ENCODE measurements at places on chromosomes 2 and 18.

DNA sequence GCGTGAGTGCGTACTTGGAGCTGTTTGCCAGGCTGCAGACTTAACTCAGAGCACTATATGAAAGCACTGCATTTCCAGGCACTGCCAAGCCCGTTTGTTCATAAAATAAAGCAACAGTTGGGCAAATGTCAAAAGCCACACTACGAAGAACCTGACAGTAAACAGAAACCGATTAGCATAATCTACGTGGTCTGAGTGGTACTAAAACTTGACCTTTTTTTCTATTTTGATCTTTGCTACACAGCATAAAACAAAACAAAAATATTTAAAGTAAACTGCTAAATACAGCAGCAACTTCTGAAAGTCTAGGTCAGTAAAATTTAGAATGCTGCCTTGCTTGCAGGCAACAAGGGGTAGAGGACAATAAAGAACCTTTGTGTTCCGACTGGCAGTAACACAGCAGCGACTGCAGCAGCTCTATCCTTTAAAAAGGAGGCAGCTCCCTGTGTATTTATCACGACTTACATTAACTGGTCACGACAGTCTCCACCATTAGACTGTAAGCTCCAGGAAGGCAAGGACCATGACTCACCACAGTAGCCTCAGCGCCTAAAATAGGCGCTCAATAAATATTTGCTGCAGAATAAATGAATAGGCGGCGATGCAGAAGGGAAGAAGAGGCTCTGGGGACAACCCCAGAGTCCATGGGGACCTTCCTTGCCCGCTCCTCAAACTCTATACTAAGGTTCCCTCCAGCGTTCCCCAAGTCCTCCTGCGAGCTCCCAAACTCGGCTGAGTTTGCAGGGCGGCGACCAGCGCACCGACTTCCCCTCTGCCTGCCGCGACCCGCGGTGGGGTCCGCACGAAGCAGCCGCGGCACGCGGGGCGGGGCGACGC is 902 bp downstream of the SS18 start:
- peak; percentile 56 for DNase-seq

GRCh38 chr2:101566632-101567228 is 91.8 kb upstream of the RFX8 start:
- DNase-seq = no peak

GRCh38 chr2:200302940-200303727 is 3.4 kb upstream of the SPATS2L start:
- no peak for DNase-seq

GRCh38 chr2:45913539-45913938 is 262.1 kb downstream of the PRKCE start:
- no peak for DNase-seq

- DNase-seq = no peak
These were observed 3.7 kb downstream of the TMEM37 start for GRCh38 chr2:119435081-119435952.

DNA sequence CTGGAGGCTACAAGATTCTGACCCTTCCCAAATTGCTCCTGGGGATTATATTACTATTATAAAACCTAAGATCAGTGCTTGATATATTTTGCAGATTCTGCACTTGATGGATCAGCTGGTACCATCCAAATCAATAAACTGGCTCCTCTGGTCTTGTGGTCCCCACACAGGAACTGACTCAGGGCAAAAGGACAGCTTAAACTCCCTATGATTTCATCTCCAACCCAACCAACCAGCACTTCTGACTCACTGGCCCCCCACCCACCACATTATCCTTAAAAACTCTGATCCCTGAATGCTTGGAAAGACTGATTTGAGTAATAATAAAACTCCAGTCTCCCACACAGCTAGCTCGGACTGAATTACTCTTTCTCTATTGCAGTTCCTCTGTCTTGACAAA is 82.1 kb downstream of the TMEM163 start:
- no peak for DNase-seq

- DNase-seq = no peak
These were observed 49.6 kb downstream of the FRZB start for GRCh38 chr2:182816866-182817265.

DNA sequence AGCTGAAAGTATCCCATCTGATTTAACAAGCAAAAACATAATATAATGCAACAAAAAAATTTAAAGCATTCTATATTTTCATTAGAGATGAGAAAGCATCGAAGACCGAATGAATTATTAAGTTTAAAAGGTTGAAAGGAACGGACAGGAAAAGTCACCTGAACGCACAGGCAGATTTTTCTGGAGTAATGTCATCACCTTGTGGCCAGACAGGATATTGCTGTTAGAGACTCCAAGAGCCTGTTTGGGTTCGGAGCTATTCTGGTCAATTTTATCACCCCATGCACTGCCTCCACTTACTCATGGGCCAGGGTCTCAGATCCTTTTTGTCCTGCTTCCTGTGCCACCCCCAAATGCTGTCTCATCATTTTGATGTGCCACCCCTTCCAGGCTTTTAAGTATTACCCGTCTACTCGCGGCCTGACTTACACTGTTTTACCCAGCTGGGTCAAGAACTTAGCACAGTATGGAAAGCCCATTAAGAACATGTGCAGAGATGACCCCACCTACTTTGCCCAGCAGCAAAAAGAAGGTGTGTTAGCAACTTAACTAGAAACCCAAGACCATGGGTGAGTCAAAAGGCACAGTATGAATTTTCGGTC is 27.3 kb downstream of the GKN2 start:
- peak; percentile 17 for DNase-seq

DNA sequence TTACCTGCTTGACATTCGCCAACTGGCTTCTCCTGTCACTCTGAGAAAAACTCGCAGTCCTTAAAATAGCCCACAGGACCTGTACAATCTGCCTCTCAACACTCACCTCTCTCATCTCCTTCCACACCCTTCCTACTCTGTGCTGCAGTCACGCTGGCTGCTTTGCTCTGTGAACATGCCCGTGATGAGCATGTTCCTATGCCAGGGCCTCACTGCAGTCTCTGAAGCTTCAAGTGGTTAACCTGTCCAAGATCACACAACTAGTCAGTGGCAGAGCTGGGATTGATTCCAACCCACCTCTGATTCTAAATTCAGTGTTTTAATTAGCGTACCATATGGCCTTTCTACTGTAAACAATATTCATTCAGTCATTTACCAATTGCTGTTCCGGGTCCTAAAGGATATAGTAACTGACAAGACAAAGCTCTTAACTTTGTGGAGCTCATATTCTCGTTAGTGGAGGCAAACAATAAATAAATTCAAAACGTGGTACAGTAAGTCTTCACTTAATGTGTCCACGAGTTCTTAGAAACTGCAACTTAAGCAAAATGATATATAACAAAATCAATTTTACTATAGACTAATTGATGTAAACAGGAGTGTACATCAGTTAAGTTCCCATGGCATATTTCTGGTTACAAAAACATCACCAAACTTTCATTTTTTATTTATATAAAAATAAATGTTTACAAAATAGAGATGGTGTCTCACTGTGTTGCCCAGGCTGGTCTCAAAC is 38.9 kb upstream of the FBXO11 start:
- no peak for DNase-seq

- DNase-seq = no peak
These were observed 203.9 kb downstream of the PRKCE start for GRCh38 chr2:45855374-45855773.

DNA sequence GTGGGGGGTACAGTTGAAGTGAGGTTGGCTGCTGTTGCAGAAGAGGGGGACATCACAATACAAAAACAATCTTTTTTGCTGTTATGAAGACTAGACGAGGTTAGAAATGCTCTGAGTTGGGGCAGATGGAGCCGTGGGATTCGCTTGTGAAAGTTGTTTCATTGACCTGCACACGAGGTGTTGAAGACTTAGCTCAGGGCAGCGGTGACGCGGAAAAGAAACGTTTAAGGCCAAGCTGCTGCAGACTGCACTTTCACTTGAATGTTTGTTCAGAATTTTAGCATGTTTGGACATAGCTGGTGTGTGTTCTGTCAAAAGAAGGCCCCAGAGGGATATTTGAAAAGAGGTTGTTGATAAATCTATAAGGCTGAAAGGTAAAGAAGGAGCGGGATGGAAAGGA is 46.3 kb downstream of the MTCL1 start:
- DNase-seq = no peak

DNA sequence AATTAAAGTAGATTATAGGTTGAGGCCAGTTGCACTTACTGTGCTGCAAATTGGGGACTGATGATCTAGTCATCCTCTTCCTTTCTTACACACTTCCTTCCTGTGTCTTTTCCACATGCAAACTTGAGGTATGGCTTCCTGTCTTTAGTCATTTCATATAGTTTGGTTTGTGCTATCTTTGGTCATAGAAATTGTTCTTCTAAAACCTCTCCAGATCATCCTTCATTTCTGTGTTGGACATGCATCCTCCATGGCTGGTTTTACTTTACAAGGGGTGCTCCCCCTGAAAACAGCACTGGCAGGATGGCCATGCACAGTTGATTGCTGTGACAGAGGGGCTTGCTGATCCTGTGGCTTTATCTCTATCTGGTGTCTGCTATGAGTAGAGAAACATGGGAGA is 36.5 kb downstream of the MGAT5 start:
- no peak for DNase-seq

DNA sequence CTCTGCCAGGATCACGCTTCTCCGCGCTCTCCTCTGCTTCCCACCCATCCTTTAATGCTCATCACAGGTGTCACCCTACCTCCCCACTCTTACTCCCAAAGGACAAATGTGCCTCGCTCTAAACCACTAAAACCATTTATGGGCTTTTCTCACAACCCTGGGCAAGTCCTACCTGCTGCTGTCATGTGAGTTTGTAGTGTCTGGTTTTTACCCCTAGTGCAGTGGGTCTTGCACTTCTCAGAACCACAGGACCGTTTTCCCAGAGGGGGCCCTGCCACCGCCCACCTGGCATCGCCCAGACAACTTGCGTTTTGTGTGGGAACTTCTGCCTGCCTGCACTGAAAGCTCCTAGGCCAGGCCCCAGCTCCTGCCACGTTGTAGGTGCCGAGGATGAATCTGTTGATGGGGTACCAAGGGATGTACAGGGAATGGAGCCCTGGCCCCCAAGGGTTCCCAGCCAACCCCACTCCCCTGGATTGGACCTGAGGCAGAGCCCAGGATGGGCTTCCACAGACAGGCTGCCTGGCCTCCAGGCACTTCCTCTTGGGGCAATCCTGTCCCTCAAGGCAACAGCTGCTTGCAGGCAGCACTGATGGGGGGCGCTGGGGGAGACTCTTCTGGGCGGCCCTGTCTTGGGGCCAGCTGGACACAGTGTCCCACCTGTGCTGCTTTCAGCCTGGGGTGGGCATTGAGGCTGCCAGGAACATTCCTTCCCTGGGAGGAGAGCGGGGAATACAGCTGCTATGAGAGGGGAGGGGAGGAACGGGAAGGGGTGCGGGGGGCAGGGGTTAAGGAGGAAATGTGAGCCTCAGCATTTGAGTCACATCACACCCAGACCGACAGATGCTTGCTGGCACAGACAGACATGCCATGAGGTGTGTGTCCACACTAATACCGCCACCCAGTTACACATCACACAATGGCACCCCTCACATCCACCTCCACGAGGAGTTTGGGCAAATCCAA is 176.3 kb downstream of the ZFP36L2 start:
- DNase-seq = no peak

- DNase-seq = no peak
These were observed 62.0 kb upstream of the SLC35F5 start for GRCh38 chr2:113818382-113818951.

GRCh38 chr2:36882532-36882931 is 83.8 kb downstream of the STRN start:
- DNase-seq = no peak

DNA sequence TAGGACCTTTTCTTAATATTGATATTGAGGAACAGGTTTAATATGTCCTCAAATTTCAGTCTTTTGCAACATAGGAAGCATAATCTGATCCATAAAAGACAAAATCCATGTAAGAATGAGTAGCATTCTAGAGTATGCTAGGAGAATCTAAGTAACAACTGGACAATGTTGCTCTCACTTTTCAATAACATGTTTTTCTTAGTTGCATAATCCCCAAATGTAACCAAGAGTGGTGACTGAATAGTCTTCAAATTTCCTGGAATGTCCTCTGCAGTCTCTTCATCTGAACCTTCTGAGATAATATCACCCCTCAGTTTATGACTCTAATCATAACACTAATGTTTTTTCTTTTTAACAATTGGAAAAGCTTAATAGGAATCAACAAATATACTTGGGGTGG is 110.0 kb upstream of the ZEB2 start:
- no peak for DNase-seq

GRCh38 chr2:69683170-69683971 is 39.8 kb upstream of the AAK1 start:
- peak; percentile 37 for DNase-seq

DNA sequence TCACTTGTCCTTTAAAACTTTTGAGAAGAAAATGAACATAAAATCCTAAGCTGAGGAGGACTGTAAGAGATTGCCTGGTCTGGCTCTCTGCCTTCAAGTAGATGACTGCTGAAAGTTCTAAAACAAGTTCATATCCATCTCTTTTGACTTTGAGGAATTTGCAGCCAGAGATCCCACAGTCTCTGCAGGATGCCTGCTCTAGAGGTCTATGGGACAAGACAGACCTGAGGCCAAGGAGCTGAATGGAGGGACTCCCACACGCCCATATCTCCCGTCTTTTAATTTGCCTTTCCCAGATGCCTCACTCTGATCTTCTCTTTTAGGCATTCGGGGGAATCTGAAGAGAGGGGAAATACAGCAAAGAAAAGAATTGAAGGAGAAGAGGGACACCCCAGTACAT is 255.9 kb upstream of the RASGRP3 start:
- no peak for DNase-seq

DNA sequence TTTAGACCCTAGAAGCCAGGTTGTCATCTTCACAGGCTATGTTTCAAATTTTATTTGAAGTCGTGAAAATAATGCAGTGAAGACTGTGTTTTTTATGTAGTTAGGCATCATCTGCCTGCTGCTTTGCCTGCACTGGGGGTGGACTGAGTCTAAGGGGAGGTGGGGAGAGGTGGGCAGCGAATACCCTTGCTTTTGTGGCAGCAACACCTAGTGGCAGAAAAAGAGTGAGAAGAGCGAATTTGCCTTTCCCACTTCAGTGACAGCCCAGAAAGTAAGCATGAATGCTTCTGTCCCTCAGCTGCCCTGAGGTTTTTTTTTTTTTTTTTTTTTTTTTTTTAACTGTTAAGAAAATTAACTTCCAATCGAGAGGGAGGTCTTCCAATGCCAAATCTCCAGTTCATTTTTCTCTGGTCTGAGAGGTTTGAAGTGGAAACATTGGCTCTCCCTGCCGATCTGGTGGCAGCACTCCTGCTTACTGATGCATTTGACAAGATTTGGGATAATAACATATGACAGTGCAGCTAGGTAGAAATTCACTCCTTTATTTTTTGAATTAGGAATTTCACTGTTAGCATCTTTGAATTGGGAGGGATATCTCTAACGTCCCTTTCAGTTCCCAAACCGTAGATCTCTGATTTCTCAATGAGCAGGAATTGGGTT is 60.3 kb upstream of the LYPD6B start:
- no peak for DNase-seq

GRCh38 chr2:224157655-224158054 is 118.6 kb upstream of the SERPINE2 start:
- no peak for DNase-seq

DNA sequence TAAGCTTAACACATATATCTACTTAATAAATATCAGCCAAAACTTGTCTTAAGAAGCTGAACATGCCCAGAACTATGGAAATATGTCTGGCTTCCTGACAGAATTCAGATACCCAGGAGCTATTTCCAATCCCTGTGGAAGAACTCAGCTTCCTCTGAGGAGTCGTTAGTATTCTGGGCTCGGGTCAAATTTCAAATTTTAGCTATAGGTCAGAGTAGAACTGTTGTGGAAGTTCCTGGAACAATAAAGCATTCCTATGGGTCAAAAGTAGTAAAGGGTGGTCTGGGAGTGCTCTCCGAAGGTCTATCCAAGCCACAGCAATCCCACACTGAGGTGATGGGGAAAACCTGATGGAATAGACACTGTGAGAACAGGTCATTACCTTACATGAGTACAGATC is 342.7 kb upstream of the CHST9 start:
- DNase-seq = no peak

Measured in putamen (tissue), 1 donor.